ENCODE measurements at places on chromosomes 4 and X.

DNA sequence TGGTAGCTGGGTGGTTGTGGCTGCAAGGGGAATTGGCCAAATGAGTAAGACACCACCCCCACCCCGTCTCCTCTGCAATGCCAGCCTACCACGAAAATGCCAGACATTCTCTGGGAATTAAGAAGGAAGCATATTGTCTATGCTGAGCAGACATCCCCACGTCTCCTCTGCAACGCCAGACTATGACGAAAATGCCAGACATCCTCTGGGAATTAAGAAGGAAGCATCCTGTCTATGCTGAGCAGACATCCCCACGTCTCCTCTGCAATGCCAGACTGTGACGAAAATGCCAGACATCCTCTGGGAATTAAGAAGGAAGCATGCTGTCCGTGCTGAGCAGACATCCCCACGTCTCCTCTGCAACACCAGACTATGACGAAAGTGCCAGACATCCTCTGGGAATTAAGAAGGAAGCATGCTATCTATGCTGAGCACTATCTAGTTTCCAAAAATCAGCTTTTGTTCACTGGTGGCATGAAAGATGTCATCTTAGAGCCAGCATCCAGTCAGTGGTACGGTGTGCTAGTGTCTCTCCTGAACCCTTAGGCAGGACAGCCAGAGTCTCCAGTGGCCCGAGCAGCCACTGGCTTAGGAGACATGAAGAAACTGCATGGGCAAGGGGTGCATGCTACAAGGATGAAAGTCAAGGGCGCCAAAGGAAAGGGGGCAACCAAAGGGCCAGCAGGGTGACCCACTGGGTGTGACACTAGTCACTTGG, 339.8 kb upstream of the FRG1 start:
- DNase-seq: peak; percentile 50

DNA sequence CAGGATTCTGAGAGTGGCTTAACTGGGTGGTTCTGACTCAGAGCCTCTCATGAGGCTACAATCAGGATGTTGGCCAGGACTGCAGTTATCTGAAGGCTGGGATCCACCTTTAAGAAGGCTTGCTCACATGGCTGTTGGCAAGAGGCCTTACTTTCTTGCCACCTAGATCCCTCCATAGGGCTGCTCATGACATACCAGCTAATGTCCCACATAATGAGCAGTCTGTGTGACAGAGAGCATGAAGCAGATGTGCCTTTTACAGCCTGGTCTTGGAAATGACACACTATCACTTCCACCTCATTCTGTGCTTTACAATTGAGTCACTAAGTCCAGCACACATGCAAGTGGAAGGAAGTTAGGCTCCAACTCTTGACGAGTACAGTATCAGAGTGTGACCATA, 4.3 kb upstream of the RBM3 start:
- no peak for DNase-seq

DNA sequence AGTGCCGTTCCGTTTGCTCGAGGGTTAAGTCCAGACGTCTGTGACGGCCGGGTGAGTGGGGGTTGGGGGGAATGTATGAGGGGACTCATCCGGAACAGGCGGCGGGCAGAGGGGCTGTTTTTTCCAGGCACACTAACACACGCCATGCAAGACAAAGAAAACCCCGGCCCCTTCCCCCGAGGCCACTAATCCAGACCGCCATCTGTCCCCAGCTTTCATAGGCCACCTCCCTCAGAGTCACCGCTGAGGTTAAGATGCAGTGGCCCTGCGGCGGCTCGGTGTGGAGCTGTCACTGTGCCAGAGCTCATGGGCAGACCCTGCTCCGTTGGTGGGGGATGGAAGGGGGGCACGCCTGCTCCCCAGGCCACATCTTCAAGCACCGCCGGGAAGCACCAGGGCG, 34.1 kb downstream of the SORCS2 start:
- DNase-seq: peak; percentile 38

DNA sequence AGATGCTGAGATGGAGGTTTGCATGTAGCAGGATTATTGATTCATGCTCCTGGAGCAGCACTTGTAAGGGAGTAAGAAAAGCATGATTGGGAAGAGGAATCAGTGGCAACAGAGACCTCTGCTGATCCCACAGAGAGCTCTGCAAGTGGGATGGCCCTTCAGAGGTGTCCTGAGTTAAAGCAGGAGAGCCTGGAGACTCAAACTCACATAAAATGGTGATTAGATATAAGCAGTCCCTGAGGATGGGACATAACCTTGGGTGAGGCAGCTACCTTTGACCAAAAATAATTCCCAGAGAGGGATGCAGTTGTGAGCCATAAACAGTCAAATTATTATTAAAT, 25.4 kb upstream of the BMPR1B start:
- DNase-seq: no peak

- no peak for DNase-seq
Measured at GRCh38 chr4:41160856-41161255, 53.5 kb downstream of the APBB2 start.
